ENCODE measurements at places on chromosomes 7 and 10.

- no peak for DNase-seq
Observed at GRCh38 chr10:127926455-127926854, 19.6 kb downstream of the PTPRE start.

GRCh38 chr7:11228515-11228914, 254.8 kb downstream of the PHF14 start:
- no peak for DNase-seq

DNA sequence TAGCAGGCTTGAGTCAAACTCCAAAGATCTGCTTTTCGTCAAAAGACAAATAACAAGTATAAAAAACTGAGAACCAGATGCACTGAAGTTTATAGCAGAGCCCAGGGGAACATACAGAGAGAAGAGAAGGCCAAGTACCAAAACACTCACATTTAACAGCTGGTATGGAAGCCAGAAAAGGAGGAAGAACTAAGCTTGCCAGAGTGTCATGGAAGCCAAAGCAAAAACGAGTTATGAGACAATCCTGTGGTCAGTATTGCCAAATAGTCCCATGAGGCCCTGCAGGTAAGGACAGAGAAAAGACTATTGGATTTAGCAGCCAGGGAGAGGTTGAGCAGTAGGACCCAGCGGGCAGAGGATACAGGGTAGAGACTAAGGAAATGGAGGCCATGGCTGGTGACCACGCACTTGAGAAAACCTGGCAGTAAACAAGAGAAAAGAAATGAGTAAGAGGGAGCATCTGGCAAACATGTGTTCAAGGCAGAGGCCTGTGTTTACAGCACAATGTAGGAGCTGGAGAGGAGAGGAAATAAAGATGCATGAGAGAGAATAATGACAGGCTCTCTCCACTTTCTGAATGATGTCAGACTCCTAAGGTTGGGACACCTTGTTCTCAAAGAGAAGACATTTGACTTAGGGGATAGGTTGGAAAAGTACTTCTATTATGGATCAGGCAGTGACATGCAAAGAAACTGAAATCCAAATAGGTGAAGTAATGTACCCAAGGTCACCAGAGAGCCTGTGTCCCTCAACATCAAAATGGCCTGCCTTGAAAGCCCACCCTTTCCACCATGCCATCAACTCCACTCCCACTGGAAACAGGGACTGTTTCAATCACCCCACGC, 9.1 kb downstream of the CREB3L2 start:
- DNase-seq, result no peak

DNA sequence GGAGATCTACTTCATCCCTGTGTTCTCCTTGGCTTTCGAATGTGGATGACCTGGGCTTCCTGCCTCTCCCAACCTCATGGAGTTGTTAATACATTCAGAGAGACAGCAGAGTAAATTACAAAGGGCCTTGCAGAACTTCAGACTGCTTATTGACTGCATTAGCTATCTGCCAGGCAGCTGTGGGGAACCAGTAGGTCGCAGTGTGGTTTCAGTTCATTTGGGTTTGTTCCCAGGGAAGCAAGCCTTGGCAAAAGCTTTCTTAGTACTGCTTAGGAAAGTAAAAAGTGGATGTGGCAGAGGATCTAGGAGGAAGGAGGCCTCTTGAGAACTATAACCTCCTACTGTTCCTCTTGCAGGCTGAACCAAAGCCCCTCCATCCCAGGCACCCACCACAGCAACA, 9.2 kb downstream of the NPFFR1 start:
- no peak for DNase-seq

DNA sequence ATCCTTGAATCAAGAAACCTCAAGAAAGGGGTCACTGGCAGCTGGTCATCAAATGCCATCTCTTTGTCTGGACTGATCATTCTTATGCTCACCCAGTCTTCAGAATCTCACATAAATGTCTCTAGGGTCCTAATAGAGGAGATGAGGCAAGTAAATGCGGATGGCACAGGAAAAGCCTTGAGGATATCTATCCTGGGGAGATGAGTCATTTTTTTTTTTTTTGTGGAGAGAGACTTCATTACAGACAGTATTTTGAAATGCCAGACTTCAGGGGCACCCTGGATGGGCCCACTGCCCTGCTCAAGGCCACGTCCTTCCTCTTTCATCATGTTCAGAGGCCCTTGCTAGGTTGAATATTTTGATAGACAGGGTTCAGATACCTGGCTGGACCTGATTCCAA, 19.5 kb upstream of the PLPP4 start:
- DNase-seq, result no peak

- no peak for DNase-seq
Observed at GRCh38 chr7:6092953-6093354, 61.8 kb downstream of the ANKRD61 start.

GRCh38 chr7:70177166-70177565, 578.9 kb downstream of the AUTS2 start:
- no peak for DNase-seq

DNA sequence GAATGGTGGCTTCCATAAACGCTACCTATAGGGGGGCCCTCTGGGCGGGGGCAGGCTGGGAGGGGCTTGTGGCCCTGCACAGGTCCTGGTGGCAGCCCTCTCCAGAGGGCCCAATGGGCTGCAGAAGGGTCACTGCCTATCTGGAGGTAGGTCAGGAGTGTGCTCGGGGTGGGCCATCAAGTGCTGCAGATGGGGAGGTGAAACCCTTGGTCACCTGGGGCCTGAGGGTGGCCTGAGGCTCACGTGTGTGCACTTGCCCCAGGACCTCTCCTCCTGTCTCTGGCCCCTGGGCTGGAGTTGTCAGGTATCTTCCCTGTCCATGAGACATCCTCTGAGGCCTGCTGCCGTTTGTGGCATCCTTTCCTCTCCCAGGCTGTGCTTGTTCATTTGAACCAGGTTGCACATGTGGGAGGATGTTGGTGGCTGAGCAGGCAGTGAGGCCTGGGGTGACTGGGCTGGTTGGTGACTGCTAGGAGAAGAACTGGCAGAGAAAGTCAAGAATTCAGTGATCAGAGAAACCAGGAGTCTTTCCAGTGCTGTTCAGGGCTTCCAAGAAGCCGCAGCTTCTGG, 21.1 kb upstream of the SH2D4B start:
- no peak for DNase-seq

DNA sequence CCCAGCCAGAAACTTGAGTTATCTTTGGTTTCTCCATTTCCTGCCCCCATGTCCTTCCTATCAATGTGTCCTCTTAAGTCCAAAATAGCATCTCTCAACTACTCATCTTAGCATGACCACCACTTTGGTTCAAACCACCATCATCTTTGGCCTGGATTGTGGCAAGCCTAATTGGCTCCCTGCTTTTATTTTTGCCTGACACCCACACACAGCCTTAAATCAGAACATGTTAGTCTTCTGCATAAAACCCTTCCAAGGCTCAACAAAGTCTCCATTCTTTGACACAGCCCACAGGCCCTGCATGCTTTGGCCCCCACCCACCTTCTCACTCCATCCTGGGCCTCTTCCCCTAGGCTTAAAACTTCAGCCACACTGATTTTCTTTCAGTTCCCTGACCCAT, 2.0 kb upstream of the TSPAN14 start:
- no peak for DNase-seq

DNA sequence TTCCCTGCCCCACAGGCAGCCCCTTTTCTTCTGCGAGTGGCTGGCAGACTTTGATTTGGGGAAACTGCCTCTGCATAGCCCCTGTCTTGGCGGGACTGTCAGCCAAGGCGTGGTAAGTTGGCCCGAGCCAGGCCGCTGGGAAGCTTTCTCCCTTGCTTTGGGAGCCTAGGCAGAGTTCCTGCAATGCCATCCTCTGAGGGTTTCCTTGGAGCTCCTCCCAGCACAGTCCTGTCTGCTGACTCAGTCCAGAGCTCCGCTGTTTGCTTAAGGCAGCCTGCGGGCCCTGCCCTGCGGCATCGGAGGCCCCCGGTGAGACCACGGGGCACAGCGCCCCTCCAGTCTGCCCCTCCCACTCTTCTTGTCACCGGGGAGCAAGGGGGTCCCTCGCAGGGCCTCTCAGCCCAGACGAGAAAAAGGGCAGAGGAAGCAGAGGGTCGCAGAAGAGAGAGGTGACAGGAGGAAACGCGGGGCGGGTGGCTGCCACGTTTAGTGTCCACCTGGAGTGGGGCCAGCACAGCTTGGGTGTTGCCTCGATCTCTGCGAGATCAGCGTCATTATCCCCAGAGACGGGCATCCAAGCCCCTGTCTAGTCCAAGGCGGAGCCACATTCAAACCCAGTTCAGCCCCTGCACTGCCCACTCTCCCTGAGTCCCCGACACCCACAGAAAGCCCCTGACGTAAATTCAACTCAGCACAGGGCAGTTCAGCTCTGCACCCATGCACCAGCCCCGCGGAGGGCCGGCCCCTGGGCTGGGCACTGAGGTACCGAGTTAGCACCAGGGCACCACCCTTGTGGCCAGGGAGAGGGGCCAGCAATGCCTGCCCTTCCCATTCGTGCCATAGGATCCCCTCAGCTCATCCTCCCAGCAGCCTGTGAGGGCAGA, 59.0 kb upstream of the CHST15 start:
- no peak for DNase-seq

- DNase-seq, result no peak
Observed at GRCh38 chr10:4983615-4984216, 19.9 kb downstream of the AKR1C2 start.

GRCh38 chr10:80356563-80356988, at the start of the genes DYDC1 and DYDC2:
DYDC1 (minus strand) TSS chr10:80356755; CDS start chr10:80352601, 4,154 bp downstream.
DYDC2 (plus strand) TSS chr10:80356781; CDS start chr10:80362444, 5,663 bp downstream.
- DNase-seq, result no peak

DNA sequence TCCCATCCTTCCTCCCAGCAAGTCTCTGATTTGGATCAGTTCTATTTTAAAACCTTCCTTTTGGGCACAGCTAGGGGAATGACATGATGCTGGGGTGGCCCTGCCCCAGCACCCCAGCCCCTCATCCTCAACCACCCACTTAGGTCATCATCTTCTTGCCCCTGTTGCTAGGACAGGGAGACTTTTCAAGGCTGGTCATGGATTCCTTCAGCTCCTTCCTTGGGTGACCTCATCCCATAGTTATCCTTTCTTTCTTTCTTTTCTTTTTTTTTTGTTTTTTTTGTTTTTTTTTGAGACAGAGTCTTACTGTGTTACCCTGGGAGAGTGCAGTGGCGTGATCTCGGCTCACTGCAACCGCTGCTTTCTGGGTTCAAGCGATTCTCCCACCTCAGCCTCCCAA, 127.2 kb downstream of the WDFY4 start:
- no peak for DNase-seq

GRCh38 chr10:97197030-97197500, 11.3 kb upstream of the SLIT1 start:
- no peak for DNase-seq

DNA sequence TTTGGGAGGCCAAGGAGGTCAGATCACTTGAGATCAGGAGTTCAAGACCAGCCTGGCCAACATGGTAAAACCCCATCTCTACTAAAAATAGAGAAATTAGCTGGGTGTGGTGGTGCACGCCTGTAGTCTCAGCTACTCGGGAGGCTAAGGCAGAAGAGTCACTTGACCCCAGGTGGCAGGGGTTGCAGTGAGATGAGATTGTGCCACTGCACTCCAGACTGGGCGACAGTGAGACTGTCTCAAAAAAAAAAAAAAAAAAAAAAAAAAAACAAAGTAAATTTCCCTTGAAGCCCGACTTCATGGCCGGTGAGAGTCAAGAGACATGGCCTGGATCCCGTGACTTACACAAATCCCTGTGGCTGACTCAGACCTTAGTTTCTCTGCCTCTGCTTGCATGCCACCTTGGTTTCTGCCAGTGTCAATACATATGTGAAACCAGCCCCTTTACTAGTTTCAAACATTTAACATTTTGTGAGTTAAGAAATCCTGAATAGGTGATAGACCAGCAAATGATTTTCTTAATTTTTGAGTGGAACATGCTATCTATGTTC, 62.8 kb downstream of the ZEB1 start:
- no peak for DNase-seq

- DNase-seq, result no peak
Observed at GRCh38 chr7:41207141-41207540, 495.7 kb downstream of the INHBA start.

DNA sequence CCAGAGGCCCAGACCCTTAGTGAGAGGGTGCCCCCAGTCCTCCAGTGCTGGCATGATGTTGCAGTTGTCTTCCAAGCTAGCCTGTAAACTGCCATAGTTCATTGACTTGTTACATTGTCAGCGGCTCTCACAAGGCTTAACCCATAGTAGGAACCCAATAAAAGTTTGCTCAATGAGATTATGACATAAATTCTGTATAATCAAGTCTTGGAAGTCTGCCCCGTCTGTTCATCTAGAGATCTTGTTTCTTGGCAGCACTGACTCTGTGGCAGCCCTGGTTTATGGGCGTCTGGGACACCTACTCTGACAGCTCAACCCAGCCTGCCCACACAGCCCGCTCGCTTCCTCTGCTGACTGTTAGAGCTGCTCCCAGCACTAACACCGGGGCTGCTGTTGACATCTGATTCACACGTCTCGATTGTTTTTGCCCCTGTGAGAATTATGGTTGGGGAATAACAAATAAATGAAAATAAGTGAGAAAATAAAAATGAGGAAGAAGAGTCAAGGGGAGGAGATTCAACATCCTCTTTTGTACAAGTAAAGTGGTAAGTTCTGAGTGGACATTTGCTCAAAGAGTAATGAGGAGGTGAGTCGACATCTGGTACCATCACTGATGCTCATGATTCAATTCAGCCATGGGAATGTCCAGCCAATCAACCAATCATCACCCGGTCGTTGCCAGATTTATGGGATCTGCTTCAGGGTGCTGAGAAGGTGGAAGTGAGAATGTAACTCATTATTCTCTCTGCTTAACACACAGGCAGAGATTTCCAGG, 160.8 kb downstream of the SPAG6 start:
- DNase-seq, result no peak

All from activated T-helper 1 cell treated with anti-CD3 and anti-CD28 coated beads, Interleukin-2, amount 50 U/mL, for 16 hours (primary cell).